SK-N-SH treated with all-trans-retinoic acid at 6 μM for 48 hours (cell line): ENCODE measurements at places on chromosomes 4 and X.

DNA sequence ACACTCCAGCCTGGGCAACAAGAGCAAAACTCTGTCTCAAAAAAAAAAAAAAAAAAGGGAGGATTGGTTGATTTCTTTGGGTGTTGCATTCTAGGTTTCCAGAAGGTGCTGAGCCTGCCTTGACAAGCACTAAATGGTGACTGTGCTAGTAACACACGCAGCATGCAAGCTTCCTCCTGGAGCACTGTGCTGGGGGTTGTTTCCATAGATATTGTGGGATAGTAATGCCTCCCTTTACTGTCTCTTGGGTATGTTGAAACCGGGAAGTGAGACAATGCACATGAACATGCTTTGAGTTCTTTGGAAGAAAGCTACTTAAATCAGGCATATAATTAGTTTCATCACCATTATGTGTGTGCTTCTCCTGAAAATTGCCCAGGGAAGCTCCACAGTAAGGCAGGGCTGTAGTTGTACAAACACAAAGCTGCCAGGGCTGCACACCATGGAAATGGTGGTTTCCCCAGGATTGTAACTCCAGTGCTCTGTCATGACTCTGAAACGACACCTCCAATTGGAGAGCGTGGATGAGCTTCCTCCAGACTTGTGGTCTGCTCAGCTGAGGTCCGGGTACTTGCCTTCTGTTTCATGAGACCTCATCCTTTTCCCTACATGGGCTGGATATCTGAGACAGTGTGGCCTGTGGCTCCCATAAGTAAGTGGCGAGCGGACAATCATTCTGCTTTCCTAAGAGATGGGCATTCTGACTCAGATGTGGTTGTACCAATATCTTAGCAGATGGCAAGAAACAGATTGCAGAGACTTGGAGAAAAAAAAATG lies 31.5 kb upstream of the STOX2 start:
- no peak for ATAC-seq

DNA sequence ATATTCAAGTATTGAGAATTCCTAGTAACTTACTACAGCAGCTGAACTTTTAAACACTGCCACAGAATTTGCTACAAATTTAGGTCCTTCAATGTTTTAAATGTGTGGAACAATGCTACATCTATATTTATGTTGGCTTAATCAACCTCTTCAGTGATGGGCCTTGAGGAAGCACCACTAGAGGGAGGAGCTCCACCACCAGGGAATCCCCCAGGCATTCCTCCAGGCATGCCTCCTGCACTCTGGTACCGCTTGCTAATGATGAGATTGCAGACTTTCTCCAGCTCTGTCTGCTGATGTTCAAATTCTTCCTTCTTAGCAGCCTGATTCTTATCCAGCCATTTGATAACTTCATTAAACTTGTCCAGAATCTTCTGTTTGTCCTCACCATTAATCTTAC lies 190.8 kb downstream of the HTR2C start:
- no peak for ATAC-seq

- no peak for ATAC-seq
These were observed 144.6 kb downstream of the SOX3 start for GRCh38 chrX:140360284-140360683.

GRCh38 chr4:30182786-30183185 lies 537.4 kb upstream of the PCDH7 start:
- ATAC-seq = no peak

DNA sequence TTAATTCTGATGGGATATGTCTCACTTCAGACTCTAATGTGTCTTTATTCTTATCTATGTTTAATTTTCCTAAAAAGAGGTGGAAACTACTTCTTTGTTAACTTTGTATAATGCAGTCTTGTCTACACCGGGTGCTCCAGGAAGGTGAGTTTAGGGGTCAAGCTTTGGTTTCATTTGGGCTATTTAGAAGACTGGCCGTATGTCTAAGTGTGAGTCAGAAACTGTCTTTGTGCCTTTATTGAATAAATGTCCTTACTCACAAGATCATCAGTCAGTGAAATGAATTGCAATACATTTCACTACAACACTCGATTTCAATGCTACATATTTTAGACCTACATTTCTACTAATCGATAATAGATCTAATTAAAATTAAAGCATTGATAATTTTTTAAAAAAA lies 56.2 kb downstream of the PROM1 start:
- no peak for ATAC-seq
